ENCODE measurements at places on chromosomes 3 and 15. TPM values are rescaled to one million over a fixed set of nuclear protein-coding genes. Genes with fewer than 3 reads are reported as not detected.
A peak's percentile ranks its signal among the peaks of the same experiment; 100 is the strongest.

DNA sequence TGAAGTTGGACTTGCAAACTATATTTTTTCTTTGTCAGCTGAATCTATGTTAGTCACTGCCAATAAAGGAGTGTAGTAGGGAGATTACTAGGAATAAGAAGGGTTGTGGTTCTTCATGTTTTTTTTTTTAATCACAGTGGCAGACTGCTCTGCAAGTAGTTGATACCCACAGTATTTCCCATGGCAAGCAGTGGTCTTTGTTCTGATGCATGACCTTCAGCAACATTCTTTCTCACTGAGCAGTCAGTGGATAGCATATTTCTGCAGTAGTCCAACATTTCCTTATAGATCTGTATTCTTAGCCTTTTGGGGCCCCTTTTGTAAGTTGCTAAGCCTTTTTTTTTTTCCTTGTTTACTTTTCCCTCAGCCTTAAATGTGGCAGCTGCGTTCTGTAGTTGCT lies 151.1 kb downstream of the DOCK3 start:
- DNase-seq = no peak

DNA sequence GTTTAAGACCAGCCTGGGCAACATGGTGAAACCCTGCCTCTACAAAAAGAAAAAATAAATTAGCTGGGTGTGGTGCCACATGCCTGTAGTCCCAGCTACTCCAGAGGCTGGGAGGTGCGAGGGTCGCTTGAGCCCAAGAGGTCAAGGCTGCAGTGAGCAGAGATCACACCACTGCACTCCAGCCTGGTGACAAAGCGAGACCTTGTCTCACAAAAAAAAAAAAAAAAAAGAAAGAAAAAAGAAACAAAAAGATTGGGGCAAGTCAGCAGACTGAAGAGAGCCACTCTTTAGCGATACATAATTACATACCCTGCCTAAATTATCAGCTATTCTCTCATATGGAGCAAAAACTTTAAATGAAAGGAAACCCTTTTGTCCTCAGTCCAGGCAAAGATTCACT lies 53.6 kb upstream of the MAP3K13 start:
- no peak for DNase-seq

- DNase-seq = no peak
These were observed 1.7 kb downstream of the FBXO40 start for GRCh38 chr3:121594850-121595249.

GRCh38 chr3:54826251-54826691 lies 101.6 kb downstream of the LRTM1 start:
- no peak for DNase-seq

GRCh38 chr3:186930143-186930640 lies at the start of gene ST6GAL1:
TSS of gene ST6GAL1 (plus strand) at chr3:186930526. CDS start at chr3:187042704, 112,178 bp downstream.
- DNase-seq = no peak

GRCh38 chr15:101357333-101357732 lies 62.3 kb upstream of the SNRPA1 start:
- DNase-seq = no peak

- no peak for DNase-seq
These were observed 49.3 kb downstream of the FEM1B start for GRCh38 chr15:68326711-68327354.

GRCh38 chr3:154872074-154872473 lies 208.0 kb upstream of the MME start:
- no peak for DNase-seq

- peak; percentile 85 for DNase-seq
These were observed 34.5 kb downstream of the RASGRP1 start for GRCh38 chr15:38530113-38530512.

- DNase-seq = peak; percentile 45
These were observed 429.9 kb downstream of the TBL1XR1 start for GRCh38 chr3:176767385-176767784.

GRCh38 chr15:49895347-49896223 lies 223.4 kb downstream of the ATP8B4 start:
- no peak for DNase-seq

DNA sequence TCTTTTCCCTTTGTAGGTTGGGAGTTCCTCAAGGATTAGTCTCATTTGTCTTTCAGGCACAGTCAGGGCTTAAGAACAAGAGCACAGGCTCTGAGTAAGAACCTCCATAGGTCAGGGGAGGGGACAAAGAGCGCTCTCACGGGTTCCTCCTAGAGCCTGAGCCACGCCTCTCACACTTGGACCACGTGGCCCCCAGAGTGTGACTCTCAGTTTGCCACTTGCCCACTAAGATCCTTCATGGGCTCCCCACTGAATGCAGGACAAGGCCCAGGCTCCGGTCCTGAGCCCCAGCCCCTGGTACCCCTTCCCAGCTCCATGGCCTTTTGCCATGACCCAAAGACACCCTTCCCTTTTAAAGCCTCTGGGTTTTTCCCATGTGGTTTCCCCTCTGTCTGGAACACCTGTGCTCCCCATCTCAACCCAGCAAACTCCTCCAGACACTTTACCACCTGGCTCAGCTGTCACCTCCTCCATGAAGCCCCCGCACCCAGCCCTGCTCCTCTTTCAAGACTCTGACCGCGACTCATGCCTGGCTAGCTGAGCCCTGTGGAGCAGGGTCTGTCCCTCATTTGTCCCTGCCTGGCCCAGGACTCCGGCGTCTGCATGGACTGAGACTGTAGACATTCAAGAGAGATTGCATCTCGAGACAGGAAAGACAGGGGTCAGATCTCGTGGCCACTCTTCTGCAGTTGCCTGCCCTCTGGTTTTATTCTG lies 32.7 kb downstream of the IQSEC1 start:
- no peak for DNase-seq

DNA sequence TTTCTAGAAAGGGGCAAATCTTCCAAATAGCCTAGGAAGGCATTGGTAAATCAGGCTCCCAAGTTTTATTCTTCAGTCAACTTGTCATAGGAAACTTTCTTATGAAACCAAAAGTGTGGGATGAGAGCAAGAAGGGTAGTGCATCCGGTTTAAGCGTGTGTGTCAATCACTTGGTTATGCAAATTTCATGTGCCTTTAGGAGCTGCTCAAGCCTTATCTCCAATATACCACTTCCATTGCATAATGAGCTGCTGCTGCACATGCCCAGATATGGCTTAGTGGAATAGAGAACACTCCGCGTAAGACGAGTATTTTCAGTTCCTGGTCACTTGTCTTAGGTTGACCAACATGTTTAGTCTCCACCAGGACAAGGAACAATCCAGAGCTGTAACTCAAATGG lies 242.1 kb downstream of the CBLB start:
- DNase-seq = no peak

DNA sequence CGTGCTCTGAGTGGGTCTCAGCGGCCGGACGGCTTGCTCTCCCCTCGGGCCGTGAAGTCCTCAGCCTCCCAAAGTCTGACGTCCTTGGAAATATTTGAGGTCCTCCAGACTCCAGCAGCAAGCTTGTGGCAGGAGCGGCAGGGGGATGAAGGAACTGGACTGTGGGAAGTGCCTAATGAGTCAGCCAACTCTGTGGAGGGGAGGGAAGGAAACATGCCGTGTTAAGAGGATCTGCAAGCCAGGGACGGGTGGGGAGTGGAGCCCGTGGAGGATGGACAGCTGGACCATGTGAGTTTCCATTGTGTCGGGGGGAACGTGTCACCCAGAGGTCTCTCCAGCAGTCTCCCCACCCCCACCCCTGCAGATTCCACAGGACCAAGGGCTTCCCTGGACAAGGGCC lies 39.4 kb upstream of the IDH2 start:
- no peak for DNase-seq

- peak; percentile 63 for DNase-seq
These were observed 163.8 kb downstream of the SV2B start for GRCh38 chr15:91263632-91264531.

DNA sequence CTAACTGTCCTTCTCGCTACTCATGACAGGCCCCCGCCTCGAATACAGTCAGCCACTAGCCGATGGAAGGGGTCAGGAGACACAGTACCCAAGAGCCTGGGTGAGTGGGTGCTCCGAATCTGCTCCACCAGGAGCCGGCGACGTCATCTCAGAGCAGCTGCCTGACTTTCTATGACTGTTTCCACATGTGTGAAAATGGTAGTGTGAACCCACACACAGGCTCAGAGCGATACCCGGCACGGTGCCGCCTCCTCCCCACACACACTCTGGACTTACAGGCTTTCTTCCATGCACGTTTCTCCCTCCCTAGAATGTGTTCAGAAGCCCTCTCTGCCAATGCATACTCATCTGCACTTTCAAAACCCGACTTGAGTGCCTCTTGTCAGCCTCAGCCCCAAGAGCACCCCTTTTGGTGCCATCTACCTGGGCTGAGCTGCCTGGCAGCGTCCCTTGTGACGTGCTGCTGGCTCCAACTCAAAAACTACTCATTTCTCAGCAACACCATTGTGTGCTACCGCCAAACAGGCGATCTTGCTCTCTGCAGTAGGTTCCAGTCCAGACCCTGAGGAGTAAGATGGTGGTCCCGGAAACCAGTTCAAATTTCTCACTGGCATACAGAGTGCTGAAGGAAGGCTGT lies 29.7 kb downstream of the VGLL4 start:
- DNase-seq = no peak

DNA sequence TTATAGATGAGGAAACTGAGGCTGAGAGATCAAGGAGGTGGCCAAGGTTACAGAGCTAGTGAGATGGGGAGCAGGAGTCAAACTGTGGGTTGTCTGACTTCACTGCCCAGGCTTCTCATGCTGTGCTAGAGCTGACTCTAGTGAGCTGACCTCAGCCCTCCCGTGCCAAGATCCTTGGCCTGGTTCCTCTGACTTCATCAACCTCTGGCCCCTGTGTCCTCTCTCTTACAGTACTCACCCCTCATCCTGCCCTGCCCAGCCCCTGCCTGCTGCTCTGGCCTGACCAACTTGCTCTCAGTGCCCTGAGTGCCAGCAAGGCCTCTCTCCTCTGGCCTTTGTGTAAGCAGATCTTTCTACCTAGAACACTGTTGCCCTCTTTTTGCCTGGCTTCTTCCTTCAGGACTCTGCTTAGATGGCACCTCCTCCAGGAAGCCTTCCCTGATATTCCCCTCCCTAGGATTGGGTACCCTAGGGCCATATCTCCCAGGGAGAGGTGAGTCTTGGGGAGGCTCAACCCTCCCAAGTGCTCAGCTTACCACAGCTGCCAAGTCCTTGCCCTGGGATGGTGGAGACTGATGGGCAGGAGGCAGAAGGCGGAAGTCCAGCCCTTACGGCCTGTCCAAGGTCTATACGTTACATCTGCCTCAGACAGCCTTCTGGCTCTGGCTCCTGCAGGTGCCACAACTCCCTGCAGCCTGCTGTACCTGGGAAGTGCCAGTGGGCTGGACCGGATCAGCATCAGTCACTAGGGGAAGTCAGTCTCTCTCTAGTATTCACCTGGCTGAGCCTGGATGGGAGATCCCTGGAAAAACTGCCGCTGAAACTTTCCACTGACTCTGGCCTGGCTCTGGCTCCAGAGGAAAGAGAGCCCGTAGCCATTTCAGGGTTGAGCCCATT lies 36.3 kb upstream of the FAM107A start:
- no peak for DNase-seq

- DNase-seq = no peak
These were observed 120.0 kb upstream of the DCBLD2 start for GRCh38 chr3:99021466-99021865.

GRCh38 chr3:171851660-171852058 lies 8.5 kb downstream of the TMEM212 start:
- no peak for DNase-seq

DNA sequence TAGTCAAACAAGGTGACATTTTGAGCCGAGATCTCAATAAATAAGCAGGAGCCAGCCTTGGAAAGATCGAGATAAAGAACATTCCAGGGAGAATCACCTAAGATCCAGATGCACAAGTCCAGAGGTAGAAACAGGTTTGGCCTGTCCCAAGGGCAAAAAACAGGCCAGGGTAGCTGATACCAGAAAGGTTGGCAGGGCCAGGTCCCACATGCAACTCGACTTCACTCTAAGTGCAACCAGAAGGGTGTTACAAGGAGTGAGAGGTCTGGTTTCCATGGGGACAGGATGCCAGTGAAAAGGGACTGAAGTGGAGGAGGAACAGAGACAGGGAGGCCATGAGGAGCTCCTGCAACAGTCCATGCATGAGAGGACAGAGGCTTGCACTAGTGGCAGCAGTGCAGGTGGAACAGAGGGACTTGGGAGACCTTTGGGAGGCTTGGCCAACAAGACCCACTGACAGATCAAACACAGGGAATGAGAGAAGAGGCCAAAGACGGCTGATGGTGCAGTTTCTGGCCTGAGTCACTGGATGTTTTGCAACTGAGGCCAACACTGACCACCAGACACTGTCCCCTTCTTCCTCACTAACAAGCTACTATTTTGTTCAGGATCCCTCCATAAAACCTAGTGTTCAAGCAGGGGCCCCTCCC lies 5.2 kb downstream of the TPRA1 start:
- no peak for DNase-seq

DNA sequence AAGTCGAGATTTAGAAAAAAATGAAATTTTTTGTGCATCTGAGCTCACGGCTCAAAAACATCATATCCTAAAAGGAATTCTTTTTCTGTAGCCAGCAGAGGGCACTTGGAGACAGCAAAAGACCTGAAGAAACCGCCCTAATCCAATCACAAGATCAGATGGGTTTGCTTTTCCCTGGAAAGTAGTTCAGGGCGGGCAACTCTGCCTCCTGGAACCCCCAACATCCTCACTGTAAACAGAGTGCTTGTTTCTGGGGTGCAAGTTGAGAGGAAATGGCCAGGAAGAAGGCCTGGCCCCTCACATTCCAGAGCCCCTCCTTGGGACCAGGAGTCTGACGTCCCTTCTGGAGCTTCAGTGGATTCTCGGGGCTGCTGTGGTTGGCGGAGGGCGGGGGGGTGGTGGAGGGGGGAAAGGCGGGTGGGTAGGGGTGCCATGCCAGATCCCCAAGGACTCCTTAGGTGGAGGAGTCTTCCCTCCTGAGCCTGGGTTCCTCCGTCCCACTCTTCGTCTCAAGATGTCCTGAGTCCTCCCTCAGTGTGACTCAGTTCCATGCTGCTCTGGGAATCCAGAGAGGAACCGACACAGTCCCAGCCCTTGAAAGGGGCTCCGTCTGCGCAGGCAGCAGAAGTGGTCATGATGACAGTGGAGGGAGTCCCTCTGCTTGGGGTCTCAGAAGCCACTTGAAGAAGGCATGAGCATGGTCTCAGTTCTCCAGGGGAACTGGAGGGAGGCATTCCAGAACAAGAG lies 35.9 kb downstream of the CCK start:
- no peak for DNase-seq

DNA sequence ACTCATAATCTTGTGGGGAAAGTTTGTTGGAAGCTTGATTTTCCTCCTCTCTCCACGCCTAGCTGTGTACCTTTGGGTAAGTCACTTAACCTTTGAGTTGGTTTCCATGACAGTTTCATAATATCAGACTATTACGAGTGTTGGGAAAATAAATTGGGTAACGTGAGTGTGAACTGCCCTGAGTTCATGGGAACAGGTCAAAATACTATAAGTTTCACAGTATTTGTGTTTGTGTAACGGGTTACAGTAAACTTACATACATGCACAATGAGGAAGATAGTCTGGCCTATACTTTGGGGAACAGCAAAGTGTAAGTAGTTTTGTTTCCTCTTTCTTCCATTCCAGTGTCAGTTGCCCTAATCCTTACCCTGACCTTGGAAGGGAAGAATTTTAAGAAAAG lies 509.9 kb downstream of the MECOM start:
- no peak for DNase-seq

Gene LRRC31
- 0.14 TPM for total RNA-seq

Gene NEK10
- total RNA-seq = 0.06 TPM

Gene LIPH
- 1.9 TPM for total RNA-seq

Gene BUB1B
- total RNA-seq = 59.8 TPM

Gene CPNE4
- not detected for total RNA-seq

Gene IL16
- 0.12 TPM for total RNA-seq

Gene RTP3
- total RNA-seq = not detected

Gene FAM3D
- total RNA-seq = not detected

Gene MYO9A
- 8.8 TPM for total RNA-seq

Gene ATP8B4
- not detected for total RNA-seq

Gene SENP7
- 11.8 TPM for total RNA-seq

Data from epithelial cell of proximal tubule (primary cell).